Suprapubic skin (tissue), 4 donors: ENCODE measurements at places on chromosomes 6 and 20. TPM values are rescaled to one million over a fixed set of nuclear protein-coding genes. Genes with fewer than 3 reads are reported as not detected.

DNA sequence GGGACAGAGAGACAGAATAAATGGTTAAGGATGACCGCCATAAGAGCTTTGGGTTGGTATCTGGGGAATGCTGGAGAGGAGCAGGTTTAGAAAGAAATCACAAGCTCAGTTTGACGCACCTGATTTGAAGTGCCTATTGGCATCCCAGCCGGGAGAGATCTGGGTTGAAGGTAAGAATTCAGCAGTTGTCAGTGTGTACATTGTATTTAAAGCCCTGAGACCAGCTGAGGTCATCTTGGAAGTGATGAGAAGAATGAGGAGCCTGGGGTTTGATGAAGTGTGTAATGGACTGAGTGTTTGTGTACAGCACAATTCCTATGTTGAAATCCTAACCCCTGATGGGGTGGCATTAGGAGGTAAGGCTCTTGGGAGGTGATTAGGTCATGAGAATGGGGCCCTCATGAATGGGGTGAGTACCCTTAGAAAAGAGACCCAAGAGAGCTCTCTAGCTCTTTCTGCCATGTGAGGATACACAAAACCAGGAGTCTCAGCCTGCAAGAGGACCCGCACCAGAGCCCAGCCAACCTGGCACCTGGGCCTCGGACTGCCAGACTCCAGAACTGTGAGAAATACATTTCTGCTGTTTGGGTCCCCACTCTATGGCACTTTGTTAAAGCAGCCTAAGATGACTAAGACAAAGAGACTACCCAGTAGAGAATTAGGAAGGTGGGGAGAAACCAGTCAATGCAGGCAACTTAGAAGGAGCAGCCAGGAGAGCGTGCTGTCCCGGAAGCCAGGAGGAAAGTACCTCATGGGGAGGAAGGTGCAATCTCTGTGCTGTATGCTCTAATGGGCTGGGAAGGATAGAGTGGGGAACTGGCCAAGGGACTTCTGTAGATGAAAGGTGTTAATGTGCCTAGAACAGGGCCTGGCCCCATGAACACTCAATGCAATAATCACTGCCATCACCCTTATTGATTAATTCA, 133.7 kb upstream of the SLC24A3 start:
- no peak for DNase-seq

DNA sequence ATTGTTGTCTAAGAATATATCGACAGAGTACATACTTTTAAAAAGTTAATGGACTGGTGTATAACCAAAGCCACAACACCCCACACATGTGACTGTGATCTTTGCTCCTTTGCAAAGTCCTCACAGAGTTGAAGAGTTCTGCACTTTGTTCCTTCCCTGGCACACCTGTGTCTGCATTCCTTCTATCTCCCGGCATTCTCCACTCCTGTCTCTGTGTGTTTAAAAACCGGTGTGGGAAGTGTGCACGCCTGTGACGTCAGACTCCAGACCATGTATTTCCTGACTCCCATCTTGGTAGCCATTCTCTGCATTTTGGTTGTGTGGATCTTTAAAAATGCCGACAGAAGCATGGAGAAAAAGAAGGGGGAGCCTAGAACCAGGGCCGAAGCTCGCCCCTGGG, at the start of gene IYD:
Gene IYD, plus strand, starts transcription at position 251 of the 400 bp plus-strand sequence. Its CDS starts 20 bp downstream, at position 271.
- DNase-seq, result no peak

CCDC167 gene
- total RNA-seq, result 28.2 TPM

DNA sequence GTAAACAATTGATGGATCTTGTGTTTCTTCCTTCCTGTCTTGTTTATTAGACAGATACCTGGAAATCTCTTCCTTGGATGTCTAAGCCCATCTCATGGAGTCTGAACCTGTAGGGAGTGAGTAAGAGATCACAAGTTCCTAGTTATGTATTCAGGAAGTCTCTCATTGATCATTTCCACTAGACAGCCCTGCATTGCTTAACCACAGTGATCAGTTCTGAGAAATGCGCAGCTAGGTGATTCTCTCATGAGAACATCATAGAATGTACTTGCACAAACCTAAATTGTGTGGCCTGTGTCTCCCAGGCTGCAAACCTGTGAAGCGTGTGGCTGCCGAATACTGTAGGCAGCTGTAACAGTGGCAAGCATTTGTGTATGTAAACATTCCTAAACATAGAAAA, 39.1 kb downstream of the FAM120B start:
- no peak for DNase-seq

DNA sequence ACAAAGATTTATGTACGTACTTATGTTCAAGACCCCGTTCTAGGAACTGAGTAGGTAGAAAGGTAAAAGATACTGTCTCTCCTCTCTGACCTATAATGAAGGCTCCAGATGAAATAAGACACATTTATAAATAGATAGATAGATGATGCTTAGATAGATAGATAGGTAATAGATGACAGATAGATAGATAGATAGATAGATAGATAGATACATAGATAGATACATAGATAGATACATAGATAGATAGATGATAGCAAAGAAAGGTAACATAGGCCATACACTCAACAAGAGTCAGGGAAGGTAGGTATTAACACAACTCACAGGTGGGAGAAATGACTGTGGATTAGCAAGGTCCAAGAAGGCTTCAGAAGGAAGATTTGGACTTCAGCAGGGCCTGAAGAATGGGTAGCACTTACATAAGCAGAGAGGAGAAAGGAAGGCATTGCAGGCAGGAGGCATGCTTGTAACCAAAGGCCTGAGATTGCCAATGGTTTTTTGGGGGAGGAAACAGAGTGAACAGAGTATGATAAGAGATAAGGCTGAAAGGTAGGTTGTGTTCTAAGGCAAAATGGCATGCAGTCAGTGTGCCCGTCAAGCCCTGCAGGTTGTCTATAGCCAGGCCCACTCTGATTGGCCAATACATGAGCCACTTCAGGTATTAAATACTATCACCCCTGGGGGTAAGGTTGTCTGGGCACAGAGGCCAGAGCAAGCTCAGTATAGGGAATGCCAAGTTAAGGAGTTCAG, 7.7 kb upstream of the MYB start:
- DNase-seq, result no peak

- no peak for DNase-seq
Observed at GRCh38 chr6:136058852-136059251, 191.3 kb downstream of the MTFR2 start.

DNA sequence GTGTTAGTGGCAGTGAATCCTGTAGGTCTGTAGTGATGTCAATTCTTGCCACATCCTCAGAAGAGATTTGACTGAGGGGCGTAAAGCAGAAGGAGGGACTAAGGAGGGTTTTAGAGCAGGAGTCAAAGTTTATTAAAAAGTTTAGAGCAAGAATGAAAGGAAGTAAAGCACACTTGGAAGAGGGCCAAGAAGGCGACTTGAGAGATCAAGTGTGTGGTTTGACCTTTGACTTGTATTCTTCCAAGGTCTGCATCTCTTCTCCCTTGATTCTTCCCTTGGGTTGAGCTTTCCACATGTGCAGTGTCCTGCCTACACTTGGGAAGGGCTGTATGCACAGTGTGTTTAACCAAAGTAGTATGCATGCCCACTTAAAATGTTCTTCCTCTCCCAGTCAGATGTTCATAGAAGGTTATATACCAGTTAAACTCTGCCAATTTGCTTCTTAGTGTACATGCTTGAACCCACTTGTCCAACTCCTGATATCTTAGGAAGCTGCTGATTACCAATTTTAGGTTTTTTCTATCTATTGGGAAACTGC, 627.6 kb downstream of the MMUT start:
- DNase-seq, result no peak

GRCh38 chr6:81764531-81764930, 12.1 kb upstream of the TENT5A start:
- DNase-seq, result no peak

SLA2 gene
- not detected for total RNA-seq
